Large intestine (tissue), 12 donors: ENCODE measurements at places on chromosomes 5 and 9. TPM values are rescaled to one million over a fixed set of nuclear protein-coding genes. Genes with fewer than 3 reads are reported as not detected.

- H3K4me3 ChIP-seq: no peak overlapping the region
- no peaks in the 10 kb centered on the region for H3K4me1 ChIP-seq
- no peaks in the 10 kb centered on the region for H3K36me3 ChIP-seq
- DNase-seq: no peak
- H3K27me3 ChIP-seq: no peaks in the 10 kb centered on the region
Observed at GRCh38 chr9:91483189-91483691, 59.6 kb upstream of the NFIL3 start.

DNA sequence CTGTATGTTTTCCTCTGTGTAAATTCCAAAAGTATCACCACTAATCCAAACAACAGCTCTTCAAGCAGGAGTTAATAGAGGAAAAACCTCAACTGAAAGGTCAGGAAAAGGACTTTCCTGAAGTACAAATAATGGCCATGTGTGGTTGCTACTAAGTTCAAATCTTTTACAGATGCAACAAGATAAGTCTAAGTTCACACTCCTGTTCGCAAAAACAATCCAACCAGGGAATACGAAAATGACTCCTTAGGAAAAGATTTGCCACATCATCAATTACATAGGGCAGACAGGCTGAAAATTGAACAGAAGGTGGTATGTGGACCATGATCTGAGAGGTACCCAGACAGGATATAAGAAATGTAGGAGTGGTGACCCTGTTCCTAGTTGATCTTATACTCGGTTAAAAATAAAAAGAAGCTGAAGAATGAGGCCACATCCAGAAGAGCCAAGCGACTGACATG lies 210.2 kb downstream of the TSSK1B start:
- no peaks in the 10 kb centered on the region for H3K36me3 ChIP-seq
- no peaks in the 10 kb centered on the region for H3K4me1 ChIP-seq
- no peaks in the 10 kb centered on the region for H3K27me3 ChIP-seq

DNA sequence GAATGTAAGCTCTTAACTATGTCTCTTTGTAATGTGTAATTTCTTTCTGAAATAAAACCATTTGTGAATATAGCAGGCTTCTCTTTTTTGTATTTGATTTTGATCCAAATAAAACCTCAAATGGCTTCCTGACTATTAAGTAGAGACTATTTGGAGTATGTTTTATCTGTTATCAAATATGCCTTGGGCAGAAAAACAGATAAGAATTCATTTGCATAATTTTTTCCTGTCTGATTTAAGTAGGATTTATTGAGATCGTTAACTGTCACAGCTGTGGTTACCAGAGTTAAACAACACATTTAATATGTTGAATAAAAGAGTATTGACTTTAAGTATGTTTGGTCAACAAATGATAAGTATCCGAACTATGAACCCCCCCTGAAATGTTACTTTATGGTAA lies 104.9 kb downstream of the MELK start:
- H3K27me3 ChIP-seq: no peaks in the 10 kb centered on the region
- DNase-seq: no peak
- H3K4me1 ChIP-seq: no peaks in the 10 kb centered on the region
- H3K36me3 ChIP-seq: no peaks in the 10 kb centered on the region
- no peak overlapping the region for H3K4me3 ChIP-seq
- no peak overlapping the region for H3K27ac ChIP-seq

DNA sequence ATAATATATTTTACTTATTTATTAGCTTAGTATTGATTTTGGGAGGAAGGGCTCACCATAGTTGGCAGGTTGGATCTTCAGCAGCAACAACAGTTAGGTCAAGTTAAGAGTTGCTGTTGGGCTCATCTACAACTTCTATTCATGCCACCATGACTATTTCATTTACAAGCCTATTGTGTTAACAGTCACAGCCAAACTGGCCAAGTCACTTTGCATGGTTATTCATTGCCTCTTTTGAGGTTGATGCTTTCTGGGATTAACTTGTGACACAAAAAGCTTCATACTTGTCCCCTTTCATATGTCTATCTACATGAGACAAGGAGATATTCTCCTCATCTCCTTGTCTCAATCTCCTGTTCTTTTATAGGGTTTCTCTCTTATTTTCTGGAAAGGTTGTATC lies 98.3 kb downstream of the WDR70 start:
- no peaks in the 10 kb centered on the region for H3K27me3 ChIP-seq
- H3K4me1 ChIP-seq: no peaks in the 10 kb centered on the region
- H3K4me3 ChIP-seq: no peak overlapping the region

DNA sequence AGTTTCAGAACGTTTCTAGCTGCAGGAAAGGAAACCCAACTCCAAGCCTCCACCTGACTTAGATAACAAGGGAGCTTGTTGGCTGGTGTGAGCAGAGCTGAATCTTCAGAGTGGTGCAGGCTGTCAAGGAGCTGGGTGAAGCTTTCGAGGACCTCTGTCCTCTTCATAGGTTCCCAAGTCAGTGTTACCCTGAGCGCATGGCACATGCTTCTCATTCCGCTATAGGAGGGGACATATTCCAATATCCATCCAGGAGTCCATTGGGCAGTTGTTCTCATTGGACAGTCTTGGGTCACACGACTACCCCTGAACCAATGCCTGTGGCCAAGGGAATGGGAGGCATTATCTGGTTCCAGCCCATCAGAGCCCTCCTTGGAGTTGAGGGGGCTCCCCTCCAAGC lies 50.3 kb downstream of the DUSP1 start:
- no peaks in the 10 kb centered on the region for H3K4me1 ChIP-seq
- no peaks in the 10 kb centered on the region for H3K36me3 ChIP-seq
- H3K4me3 ChIP-seq: no peak overlapping the region
- peaks cover 29% of the 10 kb centered on the region for H3K27me3 ChIP-seq
- H3K27ac ChIP-seq: no peak overlapping the region

DNA sequence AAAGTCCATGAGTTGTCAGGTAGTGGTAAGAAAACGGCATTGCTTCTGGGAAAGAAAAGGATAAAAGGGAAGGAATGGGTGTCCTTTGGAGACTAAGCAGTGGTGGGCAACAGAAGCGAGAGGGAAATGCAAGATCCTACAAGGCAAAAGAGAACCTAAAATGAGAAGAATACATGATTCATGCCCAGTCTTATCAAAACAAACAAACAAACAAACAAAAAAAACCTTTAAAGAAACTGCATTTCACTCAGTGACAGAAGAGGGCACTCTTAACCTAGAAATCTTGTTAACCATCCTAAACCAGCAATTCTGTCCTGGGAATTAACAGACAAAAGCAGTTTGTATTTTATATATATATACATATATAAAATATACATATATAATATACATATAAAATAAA lies 88.5 kb downstream of the SUSD1 start:
- H3K36me3 ChIP-seq: peaks cover 7% of the 10 kb centered on the region
- H3K27me3 ChIP-seq: no peaks in the 10 kb centered on the region
- H3K27ac ChIP-seq: no peak overlapping the region
- no peaks in the 10 kb centered on the region for H3K4me1 ChIP-seq
- DNase-seq: no peak

- H3K36me3 ChIP-seq: no peaks in the 10 kb centered on the region
- H3K27ac ChIP-seq: no peak overlapping the region
- no peak for DNase-seq
- no peaks in the 10 kb centered on the region for H3K4me1 ChIP-seq
- no peak overlapping the region for H3K4me3 ChIP-seq
Observed at GRCh38 chr5:102835717-102836116, 80.6 kb downstream of the PAM start.

GRCh38 chr5:2007878-2008501 lies 125.3 kb upstream of the IRX4 start:
- H3K27ac ChIP-seq: no peak overlapping the region
- no peak overlapping the region for H3K4me3 ChIP-seq
- H3K27me3 ChIP-seq: peaks cover 9% of the 10 kb centered on the region
- H3K4me1 ChIP-seq: no peaks in the 10 kb centered on the region
- no peak for DNase-seq

DNA sequence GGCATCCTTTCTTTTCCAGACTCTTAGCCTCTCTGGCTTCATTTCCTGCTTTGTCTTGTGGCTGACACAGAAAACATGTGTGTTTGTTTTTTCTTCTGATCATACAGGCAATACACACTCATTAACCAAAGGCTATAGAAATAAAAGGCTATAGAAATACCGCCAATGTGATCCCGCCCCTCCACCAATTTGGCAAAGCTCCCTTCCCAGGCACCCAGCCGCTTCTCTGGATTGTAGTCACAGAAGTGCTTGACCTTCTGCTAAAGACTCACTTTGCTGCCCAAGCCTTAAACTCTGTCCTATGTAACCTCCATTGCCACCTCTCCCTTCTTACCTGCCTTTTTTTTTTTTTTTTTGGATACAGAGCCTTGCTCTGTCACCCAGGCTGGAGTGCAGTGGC lies 5.3 kb downstream of the TXNDC15 start:
- H3K27me3 ChIP-seq: no peaks in the 10 kb centered on the region
- H3K36me3 ChIP-seq: peaks cover 6% of the 10 kb centered on the region
- H3K4me1 ChIP-seq: peaks cover 5% of the 10 kb centered on the region

DNA sequence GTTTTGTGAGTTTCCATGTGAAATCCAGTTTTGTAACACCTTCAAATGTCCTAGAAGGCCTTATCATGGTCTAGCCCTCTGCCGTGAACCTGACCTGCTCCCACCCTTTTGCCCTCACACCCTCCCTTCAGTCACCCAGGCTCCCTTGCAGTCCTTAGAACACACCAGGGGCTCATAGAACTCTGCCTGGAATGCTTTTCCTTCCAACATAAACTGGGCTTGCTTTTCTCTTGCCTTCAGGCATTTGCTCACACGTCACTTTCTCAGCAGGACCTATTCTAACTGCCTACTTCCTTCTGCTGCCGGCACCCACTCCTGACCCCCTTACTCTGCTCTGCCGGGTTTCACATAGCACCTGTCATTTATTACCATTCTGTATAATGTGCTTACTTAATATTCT lies 111.9 kb downstream of the PDE8B start:
- H3K4me1 ChIP-seq: no peaks in the 10 kb centered on the region
- no peaks in the 10 kb centered on the region for H3K36me3 ChIP-seq
- no peak for DNase-seq

DNA sequence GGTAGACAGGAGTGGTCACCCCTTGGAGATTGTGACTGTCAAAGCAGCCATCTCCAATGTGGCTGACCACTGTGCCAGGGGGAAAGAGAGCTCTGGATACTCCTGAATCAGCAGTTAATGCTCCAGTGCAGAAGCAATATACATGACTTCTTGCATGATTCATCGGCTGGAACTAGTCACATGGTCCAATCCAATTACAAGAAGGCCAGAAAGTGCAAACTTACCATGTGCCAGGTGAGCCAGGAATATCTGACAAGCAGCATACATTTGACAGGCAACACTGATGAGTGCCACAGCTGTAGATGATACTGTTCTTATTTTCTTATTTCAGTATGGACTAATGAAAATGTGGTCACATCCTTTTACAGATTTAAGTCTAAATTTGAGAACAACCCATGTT lies 440.0 kb upstream of the MPDZ start:
- no peaks in the 10 kb centered on the region for H3K36me3 ChIP-seq
- no peaks in the 10 kb centered on the region for H3K27me3 ChIP-seq
- H3K4me3 ChIP-seq: no peak overlapping the region
- no peaks in the 10 kb centered on the region for H3K4me1 ChIP-seq
- no peak overlapping the region for H3K27ac ChIP-seq

DNA sequence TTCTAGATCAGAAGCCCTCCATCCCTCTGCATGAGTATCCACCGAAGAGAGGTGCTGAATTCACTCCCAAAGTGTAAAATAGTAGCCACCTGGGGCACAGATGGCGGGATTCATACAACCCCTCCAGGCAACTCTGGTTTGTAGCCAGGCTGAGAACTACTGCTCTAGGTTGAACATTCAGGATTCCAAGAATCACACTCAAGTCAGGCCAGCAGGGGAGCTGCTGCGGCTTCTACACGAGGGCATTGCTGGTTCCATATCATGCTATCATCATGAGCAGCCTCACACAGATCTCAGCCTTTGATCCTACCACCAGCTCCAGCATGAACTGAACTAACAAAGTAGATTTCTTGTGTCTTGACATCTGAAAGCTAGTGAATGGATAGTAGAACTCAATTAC lies 367.9 kb downstream of the DIRAS2 start:
- no peaks in the 10 kb centered on the region for H3K36me3 ChIP-seq
- H3K4me3 ChIP-seq: no peak overlapping the region
- no peak overlapping the region for H3K27ac ChIP-seq
- no peak for DNase-seq
- no peaks in the 10 kb centered on the region for H3K4me1 ChIP-seq
- H3K27me3 ChIP-seq: no peaks in the 10 kb centered on the region

GRCh38 chr9:106682420-106682819 lies 180.5 kb upstream of the ZNF462 start:
- no peaks in the 10 kb centered on the region for H3K4me1 ChIP-seq
- no peak overlapping the region for H3K4me3 ChIP-seq
- no peak overlapping the region for H3K27ac ChIP-seq
- no peak for DNase-seq
- no peaks in the 10 kb centered on the region for H3K36me3 ChIP-seq
- no peaks in the 10 kb centered on the region for H3K27me3 ChIP-seq

GRCh38 chr9:124267271-124267807 lies 9.6 kb downstream of the NEK6 start:
- no peak overlapping the region for H3K27ac ChIP-seq
- no peak for DNase-seq
- H3K4me1 ChIP-seq: peaks cover 26% of the 10 kb centered on the region
- H3K4me3 ChIP-seq: no peak overlapping the region

- no peak overlapping the region for H3K27ac ChIP-seq
- no peaks in the 10 kb centered on the region for H3K36me3 ChIP-seq
- no peak overlapping the region for H3K4me3 ChIP-seq
- no peaks in the 10 kb centered on the region for H3K27me3 ChIP-seq
- H3K4me1 ChIP-seq: no peaks in the 10 kb centered on the region
- DNase-seq: no peak
Observed at GRCh38 chr5:20351849-20352248, 363.8 kb upstream of the CDH18 start.

GRCh38 chr9:108184941-108185340 lies 670.8 kb downstream of the ACTL7B start:
- no peak overlapping the region for H3K4me3 ChIP-seq
- peak; percentile 57 for DNase-seq
- H3K27me3 ChIP-seq: no peaks in the 10 kb centered on the region
- peaks cover 8% of the 10 kb centered on the region for H3K4me1 ChIP-seq
- no peaks in the 10 kb centered on the region for H3K36me3 ChIP-seq

The JAKMIP2 gene
- 3.1 TPM for polyA plus RNA-seq

The SCGB3A2 gene
- not detected for polyA plus RNA-seq

The WNT8A gene
- not detected for polyA plus RNA-seq

The CDH6 gene
- 13.1 TPM for polyA plus RNA-seq

The TMEM203 gene
- polyA plus RNA-seq: 33.1 TPM

The SLC25A2 gene
- 0.04 TPM for polyA plus RNA-seq

The TXNDC8 gene
- not detected for polyA plus RNA-seq

The FOXD4 gene
- 0.42 TPM for polyA plus RNA-seq

The CERCAM gene
- polyA plus RNA-seq: 19.9 TPM

The ANXA1 gene
- 79.3 TPM for polyA plus RNA-seq

The PCDHB6 gene
- polyA plus RNA-seq: 0.96 TPM
